ENCODE measurements at places on chromosomes 16 and 17.

DNA sequence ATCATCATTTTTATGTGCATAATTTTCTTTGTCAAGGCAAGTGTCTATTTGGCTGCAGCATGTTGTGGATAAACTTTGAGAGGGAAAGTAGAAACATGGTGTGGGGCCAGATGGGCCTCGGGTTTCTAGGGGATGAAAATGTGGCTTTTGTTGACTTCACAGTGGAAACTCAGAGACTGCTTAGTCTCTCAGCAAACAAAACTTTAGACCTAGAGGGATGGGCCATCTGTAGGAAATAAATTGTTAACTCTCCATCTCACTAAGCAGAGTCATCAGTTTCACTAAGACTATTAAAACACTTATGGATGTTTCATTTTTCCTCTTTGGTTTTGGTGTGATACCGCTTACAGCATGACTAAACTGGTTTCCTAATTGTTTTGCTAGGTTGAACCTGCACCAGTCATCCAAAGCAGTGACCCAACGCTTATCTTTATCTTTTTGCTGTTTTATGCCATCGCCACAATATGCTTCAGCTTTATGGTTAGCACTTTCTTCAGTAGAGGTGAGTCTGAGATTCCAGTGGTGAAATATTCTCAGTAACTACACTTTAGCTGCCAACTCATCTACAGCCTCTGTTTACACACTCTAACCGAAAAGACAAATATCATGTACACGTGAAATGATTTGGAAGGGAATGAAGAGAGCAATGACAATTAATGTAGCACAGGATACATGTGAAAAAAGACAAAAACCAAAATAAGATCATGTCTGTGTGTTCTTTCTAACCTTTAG, 60.6 kb upstream of the CRYM start:
- DNase-seq: no peak

DNA sequence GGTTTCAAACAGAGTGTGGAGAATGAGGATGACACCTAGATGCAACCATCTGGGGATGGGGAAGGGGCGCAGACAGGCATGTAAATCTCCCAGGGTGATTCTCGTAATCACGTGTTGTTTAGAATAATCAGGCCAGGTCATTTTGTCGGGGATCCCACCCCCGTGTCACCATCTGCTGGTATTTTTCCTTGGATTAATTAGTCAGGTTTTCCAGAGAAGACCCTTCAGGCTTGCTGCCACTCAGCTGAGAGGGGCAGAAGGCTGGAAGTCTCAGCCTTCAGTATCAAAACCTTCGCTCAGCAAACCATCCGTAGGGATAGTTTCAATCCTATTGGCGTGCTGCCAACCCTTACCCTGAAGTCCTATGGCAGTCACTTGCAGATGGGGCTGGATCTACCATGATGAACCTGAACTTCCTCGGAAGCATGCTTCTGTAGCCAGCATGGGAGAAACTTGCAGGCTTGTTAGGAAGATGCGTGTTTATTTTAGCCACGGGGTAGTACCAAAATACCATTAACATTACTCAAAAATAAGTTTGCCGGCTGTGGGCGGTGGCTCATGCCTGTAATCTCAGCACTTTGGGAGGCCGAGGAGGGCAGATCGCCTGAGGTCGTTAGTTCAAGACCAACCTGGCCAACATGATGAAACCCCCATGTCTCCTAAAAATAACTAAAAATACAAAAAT, 7.5 kb upstream of the ADCY9 start:
- peak; percentile 12 for DNase-seq

DNA sequence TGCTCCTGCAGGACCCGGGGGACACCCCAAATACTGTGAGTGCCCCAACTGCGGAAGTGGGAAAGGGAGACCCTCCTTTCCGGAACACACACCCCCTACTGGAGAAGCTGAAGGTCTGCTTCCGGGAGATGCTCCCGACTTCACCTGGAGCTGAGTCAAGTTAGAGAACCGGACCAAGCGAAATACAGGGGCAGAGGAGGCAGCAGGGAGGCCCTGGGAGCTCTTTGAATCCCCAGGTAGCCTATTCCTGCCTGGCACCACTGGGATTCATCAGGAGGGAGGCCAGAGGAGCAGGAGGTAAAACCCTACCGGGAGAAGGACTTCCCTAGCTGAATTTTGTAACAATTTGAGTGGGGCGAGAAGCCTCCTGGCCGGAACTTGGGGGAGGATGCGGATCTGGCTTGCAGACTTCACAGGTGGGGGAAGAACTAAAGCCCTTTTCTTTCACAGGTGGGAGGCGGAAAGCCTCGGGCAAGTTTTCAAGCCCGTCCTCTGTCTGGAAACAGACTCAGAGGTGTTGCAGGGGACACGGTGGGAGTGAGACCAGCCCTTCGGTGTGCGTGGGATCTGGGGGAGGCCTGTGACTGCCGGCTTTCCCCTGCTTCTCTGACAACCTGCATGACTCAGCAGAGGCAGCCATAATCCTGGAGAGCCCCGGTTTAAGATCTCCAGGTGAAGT, 22.4 kb upstream of the TEKT1 start:
- no peak for DNase-seq

GRCh38 chr16:87098976-87099720, 218.0 kb downstream of the C16orf95 start:
- no peak for DNase-seq

- no peak for DNase-seq
These were observed 27.0 kb downstream of the CDIP1 start for GRCh38 chr16:4511441-4512082.

Measured in Daoy (cell line).